ENCODE measurements at places on chromosomes 5 and 9. TPM values are rescaled to one million over a fixed set of nuclear protein-coding genes. Genes with fewer than 3 reads are reported as not detected.

GRCh38 chr9:128405077-128405779, 15.4 kb upstream of the CERCAM start:
- no peak overlapping the region for H3K4me3 ChIP-seq
- no peaks in the 10 kb centered on the region for H3K36me3 ChIP-seq
- no peak overlapping the region for H3K27ac ChIP-seq
- no peak for DNase-seq
- no peaks in the 10 kb centered on the region for H3K4me1 ChIP-seq
- no peaks in the 10 kb centered on the region for H3K27me3 ChIP-seq

Gene PCDHA1
- not detected for polyA plus RNA-seq

GRCh38 chr5:76745670-76746069, 29.7 kb downstream of the F2R start:
- H3K36me3 ChIP-seq, result no peaks in the 10 kb centered on the region
- H3K4me3 ChIP-seq, result no peak overlapping the region
- H3K4me1 ChIP-seq, result no peaks in the 10 kb centered on the region
- H3K27ac ChIP-seq, result no peak overlapping the region

DNA sequence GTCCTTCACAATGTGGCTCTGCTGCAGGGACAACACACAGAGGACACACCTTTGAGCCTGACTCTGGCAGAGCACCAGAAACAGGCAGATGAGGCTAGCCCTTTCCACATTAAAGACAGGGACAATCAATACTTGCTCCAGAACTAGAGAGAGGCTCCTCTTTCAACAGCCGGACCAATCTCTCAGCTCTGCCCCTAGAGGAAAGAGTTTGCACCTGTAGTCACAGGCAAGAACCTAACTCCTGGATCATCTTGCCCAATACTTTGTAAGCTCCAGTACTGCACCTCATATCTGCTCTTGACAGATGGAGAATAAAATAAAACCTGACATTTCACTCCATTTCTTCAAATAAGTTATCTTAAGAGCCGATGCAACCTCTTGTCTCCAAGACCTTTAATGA, 52.1 kb downstream of the EPB41L4A start:
- no peak overlapping the region for H3K27ac ChIP-seq
- H3K36me3 ChIP-seq, result no peaks in the 10 kb centered on the region
- H3K4me3 ChIP-seq, result no peak overlapping the region
- no peaks in the 10 kb centered on the region for H3K4me1 ChIP-seq
- no peak for DNase-seq

- H3K27ac ChIP-seq, result no peak overlapping the region
- peaks cover 3% of the 10 kb centered on the region for H3K4me1 ChIP-seq
- no peaks in the 10 kb centered on the region for H3K36me3 ChIP-seq
- no peak overlapping the region for H3K4me3 ChIP-seq
- no peak for DNase-seq
Observed at GRCh38 chr9:77839459-77840140, 191.5 kb upstream of the GNA14 start.

DNA sequence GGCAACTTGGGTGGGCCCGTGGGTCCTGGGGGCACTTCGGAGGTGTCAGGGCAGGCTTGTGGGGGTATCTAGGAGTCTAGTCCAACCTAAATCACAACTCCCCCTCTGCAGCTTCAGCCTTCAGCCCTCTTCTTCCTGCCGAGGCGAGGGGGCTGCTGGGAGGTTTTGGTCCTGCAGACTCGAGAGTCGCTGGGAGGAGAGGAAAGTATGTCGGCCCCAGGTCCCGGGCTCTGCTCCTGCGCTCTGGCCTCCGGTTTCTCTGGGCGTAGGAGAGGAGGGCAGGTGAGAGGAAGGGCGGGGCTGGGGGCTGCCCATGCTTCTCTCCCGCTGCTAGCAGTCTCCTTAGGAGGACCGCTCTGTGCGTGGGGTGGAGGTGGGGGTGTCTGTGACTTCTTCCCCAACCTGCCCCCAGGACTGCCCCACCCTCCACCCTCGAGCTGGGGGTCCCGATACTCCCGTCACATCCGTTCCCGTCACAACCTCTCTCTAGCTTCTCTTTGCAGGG, 139.8 kb upstream of the COL5A1 start:
- DNase-seq, result peak; percentile 42
- H3K36me3 ChIP-seq, result no peaks in the 10 kb centered on the region
- no peaks in the 10 kb centered on the region for H3K4me1 ChIP-seq
- no peak overlapping the region for H3K27ac ChIP-seq
- H3K4me3 ChIP-seq, result no peak overlapping the region

Measured in kidney (tissue), 22 donors.